ENCODE measurements at places on chromosomes 3 and 15. TPM values are rescaled to one million over a fixed set of nuclear protein-coding genes. Genes with fewer than 3 reads are reported as not detected.

The CCR8 gene
- 2.2 TPM for total RNA-seq

The SSR3 gene
- total RNA-seq: 109 TPM

The ASB14 gene
- total RNA-seq: 0.10 TPM

The HGD gene
- total RNA-seq: 6.7 TPM

The MINAR1 gene
- total RNA-seq: 0.42 TPM

Measured in mononuclear cell (primary cell).